T-cell (primary cell): ENCODE measurements at places on chromosomes 12 and 14. TPM values are rescaled to one million over a fixed set of nuclear protein-coding genes. Genes with fewer than 3 reads are reported as not detected.

- peak; percentile 51 for DNase-seq
- peak overlapping the region; percentile 12 for H3K4me3 ChIP-seq
- H3K27ac ChIP-seq = peak overlapping the region; percentile 29
- H3K4me1 ChIP-seq = peaks cover 6% of the 10 kb centered on the region
- H3K27me3 ChIP-seq = no peaks in the 10 kb centered on the region
- peaks cover 15% of the 10 kb centered on the region for H3K36me3 ChIP-seq
Observed at GRCh38 chr14:23056145-23056955, 970 bp downstream of the CDH24 start.

GYS2 gene
- total RNA-seq = not detected

YY1 gene
- total RNA-seq = 74.2 TPM

SRGAP1 gene
- total RNA-seq = not detected

DNA sequence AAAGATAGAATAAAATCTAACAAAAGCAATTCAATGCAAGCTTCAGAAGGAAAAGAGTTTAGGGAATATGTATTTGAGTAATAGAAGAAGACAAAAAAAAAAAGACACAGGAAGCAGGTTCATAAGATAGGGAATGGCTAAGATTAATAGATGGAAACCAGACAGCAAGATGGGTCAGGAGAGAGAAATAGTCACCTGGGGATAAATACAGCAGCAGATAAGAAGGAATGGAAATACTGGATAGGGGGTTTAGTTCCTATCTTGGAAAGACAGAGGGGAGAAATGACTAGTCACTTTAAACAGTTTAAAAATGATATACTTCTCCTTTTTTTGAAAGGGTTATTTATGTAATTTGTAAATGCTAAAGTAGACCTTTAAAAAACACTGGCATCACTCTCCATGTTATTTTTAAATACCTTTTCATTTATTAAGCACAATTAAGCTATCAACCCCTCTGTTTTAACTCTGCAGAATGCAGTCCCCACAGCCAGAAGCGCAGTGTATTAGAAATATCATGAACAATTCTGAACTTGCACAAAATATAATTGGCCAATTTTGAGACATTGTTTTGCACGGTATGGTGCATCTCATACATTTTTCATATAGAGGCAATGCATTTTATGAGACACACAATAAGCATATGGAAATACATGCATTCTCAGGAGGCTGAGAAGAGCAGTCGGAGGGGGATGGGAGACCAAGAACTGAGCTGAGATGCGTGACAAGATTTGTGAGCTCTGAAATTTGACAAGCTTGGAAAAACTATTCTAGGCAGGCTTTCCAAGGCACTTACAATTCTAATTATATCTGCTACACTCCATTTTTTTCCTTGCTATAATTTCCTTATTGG lies 303.4 kb upstream of the PRICKLE1 start:
- no peak overlapping the region for H3K4me3 ChIP-seq
- no peak overlapping the region for H3K27ac ChIP-seq
- no peaks in the 10 kb centered on the region for H3K4me1 ChIP-seq
- H3K27me3 ChIP-seq = no peaks in the 10 kb centered on the region
- no peak for DNase-seq

DNA sequence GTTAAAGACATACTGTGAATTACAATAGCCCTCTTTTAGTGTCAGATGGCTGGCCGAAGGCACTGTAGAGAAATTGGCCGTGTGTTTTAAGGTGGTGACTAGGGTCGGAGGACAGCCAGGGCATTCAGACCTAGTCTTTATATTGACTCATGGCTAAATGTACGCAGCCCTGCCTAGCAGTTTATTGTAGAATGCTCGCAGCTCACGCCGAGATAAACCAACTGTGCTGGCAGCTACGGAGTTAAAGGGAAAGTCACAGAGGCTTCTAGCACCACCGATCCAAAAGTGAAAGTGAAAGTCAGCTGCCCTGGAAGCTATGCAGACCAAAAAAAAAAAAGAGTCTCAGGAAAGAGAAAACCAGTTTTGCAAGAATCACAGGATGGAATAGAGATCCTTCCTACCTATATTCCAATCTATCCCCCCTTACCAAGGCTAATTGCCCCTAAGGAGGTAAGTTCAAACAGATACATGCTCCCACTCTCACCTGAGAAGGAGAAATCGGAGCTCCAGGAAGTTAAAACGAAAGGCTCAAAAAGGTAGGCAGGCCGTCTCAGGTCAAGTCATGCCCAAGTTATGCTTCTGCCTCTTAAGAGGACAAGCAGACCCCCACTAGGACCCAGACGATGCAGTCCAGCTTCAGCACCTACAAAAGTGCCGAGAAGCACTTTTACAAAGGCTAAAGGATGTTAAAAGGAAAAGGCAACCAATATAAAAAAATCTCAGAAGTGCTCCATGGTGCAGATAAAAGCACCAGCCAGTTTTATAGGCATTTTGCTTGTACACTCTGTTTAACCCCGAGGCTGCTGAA lies 24.8 kb downstream of the KLRK1 start:
- H3K27me3 ChIP-seq = no peaks in the 10 kb centered on the region
- H3K4me1 ChIP-seq = peaks cover 43% of the 10 kb centered on the region
- DNase-seq = peak; percentile 57

DNA sequence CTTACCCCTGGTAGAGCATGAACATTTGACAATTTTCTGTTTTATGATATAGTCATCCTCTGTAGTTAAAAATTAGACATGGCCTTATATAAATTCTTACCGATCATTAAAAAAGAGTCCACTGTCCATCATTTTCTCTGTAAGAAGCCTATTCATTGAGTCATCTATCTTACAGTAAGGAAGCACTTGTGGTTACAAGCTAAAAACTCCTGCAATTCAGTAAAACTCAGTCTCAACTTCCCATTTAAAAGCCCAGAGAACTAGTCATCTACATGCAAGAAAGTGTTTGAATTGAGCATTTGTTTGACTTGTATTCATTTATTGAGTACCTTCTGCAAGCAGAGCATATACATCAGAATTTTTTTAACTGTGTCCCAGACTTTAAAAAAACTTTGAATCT lies 63.3 kb downstream of the GTF2A1 start:
- no peak overlapping the region for H3K4me3 ChIP-seq
- H3K4me1 ChIP-seq = no peaks in the 10 kb centered on the region
- no peak overlapping the region for H3K27ac ChIP-seq
- H3K27me3 ChIP-seq = no peaks in the 10 kb centered on the region
- no peaks in the 10 kb centered on the region for H3K36me3 ChIP-seq
- DNase-seq = no peak

LRRIQ1 gene
- total RNA-seq = not detected

GRCh38 chr12:120719072-120719471 lies 6.6 kb upstream of the ACADS start:
- H3K36me3 ChIP-seq = peaks cover 22% of the 10 kb centered on the region
- H3K27ac ChIP-seq = no peak overlapping the region
- no peak for DNase-seq

DNA sequence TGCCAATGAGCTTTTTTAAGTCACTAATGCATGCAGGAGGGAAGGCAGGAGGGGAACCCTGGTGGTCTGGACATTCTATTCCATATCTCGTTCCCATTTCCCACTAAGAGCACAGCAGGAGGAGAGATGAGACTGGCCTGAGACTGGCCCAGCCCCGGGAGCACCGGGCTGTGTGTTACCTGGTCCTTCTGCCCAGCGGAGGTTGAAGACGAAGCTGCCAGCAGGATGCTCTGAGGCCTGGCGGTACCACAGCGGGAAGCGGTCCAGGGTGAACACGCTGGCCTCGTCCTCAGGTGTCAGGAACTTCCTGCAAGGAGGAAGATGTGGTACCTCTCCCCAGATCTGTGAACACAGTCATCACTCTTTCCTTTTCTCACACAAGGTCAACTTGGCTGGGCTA lies 23.9 kb downstream of the LRTM2 start:
- H3K27ac ChIP-seq = no peak overlapping the region
- no peaks in the 10 kb centered on the region for H3K36me3 ChIP-seq
- DNase-seq = no peak
- no peak overlapping the region for H3K4me3 ChIP-seq
- H3K27me3 ChIP-seq = peaks cover 27% of the 10 kb centered on the region

- DNase-seq = no peak
- H3K4me1 ChIP-seq = no peaks in the 10 kb centered on the region
- no peaks in the 10 kb centered on the region for H3K27me3 ChIP-seq
- no peak overlapping the region for H3K27ac ChIP-seq
Observed at GRCh38 chr12:114935658-114936057, 251.7 kb upstream of the TBX3 start.

TAMALIN gene
- total RNA-seq = 34.0 TPM

- no peak for DNase-seq
- peaks cover under 1% of the 10 kb centered on the region for H3K4me1 ChIP-seq
- H3K27me3 ChIP-seq = no peaks in the 10 kb centered on the region
- H3K4me3 ChIP-seq = no peak overlapping the region
Observed at GRCh38 chr12:108580531-108580930, 17.4 kb downstream of the TMEM119 start.

DNA sequence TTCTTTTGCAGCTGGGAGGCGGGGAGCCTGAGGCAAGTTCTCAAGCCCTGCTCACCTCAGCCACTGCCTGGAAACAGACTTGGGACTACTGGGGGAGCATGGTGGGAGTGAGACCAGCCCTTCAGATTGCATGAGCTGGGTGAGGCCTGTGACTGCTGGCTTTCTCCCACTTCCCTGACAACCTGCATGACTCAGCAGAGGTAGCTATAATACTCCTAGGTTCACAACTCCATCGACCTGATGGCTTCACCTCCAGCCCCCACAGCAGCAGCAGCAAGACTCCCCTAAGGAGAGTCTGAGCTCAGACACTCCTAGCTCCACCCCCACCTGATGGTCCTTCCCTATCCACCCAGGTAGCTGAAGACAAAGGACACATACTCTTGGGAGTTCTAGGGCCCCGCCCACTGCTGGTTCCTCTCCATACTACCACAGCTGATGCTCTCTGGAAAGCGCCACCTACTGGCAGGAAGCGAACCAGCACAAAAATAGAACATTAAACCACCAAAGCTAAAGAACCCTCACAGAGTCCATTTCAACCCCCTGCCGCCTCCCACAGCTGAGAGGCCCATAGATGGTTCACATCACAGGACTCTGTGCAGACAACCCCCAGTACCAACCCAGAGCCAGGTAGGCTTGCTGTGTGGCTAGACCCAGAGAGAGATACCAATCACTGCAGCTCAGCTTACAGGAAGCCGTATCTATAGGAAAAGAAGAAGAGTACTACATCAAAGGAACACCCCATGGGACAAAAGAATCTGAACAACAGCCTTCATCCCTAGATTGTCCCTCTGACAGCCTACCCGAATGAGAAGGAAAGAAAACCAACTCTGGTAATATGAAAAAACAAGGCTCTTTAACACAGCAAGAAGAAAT lies 68.7 kb downstream of the RPAP3 start:
- H3K36me3 ChIP-seq = no peaks in the 10 kb centered on the region
- DNase-seq = peak; percentile 14
- H3K4me1 ChIP-seq = no peaks in the 10 kb centered on the region
- no peak overlapping the region for H3K27ac ChIP-seq
- H3K4me3 ChIP-seq = no peak overlapping the region

DNA sequence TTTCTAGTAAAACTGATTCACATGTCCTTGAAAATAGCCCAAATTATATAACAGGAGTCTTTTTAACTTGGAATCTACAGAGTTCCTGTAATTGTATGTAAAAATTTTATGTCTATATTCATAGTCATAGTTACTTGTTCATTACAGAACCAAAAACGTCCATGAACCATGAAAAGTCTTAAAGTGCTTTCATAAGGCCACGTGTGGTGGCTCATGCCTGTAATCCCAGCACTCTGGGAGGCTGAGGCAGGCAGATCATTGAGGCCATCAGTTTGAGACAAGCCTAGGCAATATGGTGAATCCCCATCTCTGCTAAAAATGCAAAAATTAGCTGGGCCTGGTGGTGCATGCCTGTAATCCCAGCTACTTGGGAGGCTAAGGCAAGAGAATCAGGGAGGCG lies 48.4 kb downstream of the GALNT4 start:
- H3K4me1 ChIP-seq = peaks cover 12% of the 10 kb centered on the region
- H3K27me3 ChIP-seq = no peaks in the 10 kb centered on the region
- peaks cover 1% of the 10 kb centered on the region for H3K36me3 ChIP-seq
- H3K27ac ChIP-seq = no peak overlapping the region

GRCh38 chr12:130990034-130990433 lies 36.3 kb downstream of the ADGRD1 start:
- peaks cover 37% of the 10 kb centered on the region for H3K27me3 ChIP-seq
- no peak overlapping the region for H3K27ac ChIP-seq
- no peak overlapping the region for H3K4me3 ChIP-seq
- H3K4me1 ChIP-seq = no peaks in the 10 kb centered on the region

RPL36AL gene
- total RNA-seq = 308 TPM

DNA sequence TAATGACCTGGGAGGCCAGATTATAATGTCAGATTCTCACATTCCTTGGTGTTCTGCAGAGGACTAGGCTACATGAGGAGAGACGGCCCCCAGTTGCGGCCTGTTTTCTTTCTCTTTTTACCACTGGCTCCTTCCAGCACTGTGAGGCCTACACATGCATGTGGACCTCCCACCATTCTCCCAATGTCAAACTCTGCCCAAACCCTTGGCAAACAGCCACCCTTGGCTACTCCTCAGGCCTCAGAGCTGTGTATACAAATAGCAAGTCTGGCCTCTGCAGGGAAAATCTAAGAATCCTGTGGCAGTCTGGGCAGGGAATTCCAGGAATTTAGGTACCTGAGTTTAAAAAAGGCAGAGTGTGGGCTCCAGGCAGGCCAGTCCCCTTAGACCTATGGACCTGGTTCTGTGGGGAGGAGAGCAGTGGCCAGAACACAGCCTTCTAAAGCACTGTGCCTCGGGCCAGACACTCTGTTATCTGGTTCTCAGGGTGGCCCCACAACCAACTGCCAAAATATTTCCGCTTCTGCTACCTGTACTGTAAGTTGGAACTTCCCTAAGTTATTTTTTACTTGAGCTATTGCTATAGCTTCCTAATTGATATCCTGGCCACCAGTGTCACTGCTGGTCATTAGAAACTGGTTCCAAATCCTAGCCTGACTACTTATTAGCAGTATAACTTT lies 19.9 kb upstream of the NEDD1 start:
- no peaks in the 10 kb centered on the region for H3K36me3 ChIP-seq
- no peak for DNase-seq
- no peak overlapping the region for H3K27ac ChIP-seq
- H3K4me3 ChIP-seq = no peak overlapping the region
- no peaks in the 10 kb centered on the region for H3K4me1 ChIP-seq

- no peak for DNase-seq
- H3K36me3 ChIP-seq = no peaks in the 10 kb centered on the region
- H3K27ac ChIP-seq = peak overlapping the region; percentile 91
- no peak overlapping the region for H3K4me3 ChIP-seq
Observed at GRCh38 chr12:64729909-64730587, 29.2 kb downstream of the GNS start.

- H3K36me3 ChIP-seq = no peaks in the 10 kb centered on the region
- peaks cover 19% of the 10 kb centered on the region for H3K4me1 ChIP-seq
- DNase-seq = no peak
- peaks cover 63% of the 10 kb centered on the region for H3K27me3 ChIP-seq
- H3K4me3 ChIP-seq = no peak overlapping the region
- no peak overlapping the region for H3K27ac ChIP-seq
Observed at GRCh38 chr14:74950795-74951442, 4.5 kb downstream of the PGF start.

- no peak overlapping the region for H3K27ac ChIP-seq
- no peaks in the 10 kb centered on the region for H3K27me3 ChIP-seq
- H3K4me1 ChIP-seq = peaks cover 22% of the 10 kb centered on the region
Observed at GRCh38 chr14:100124551-100125088, 34.8 kb downstream of the DEGS2 start.

- no peaks in the 10 kb centered on the region for H3K36me3 ChIP-seq
- no peak for DNase-seq
Observed at GRCh38 chr12:52703878-52704277, 554 bp upstream of the KRT77 start.

- DNase-seq = no peak
- H3K27ac ChIP-seq = no peak overlapping the region
- H3K27me3 ChIP-seq = peaks cover 67% of the 10 kb centered on the region
- H3K36me3 ChIP-seq = no peaks in the 10 kb centered on the region
Observed at GRCh38 chr12:132170094-132170636, 25.9 kb downstream of the NOC4L start.
